Glutamatergic neuron (in vitro differentiated cells): ENCODE measurements at places on chromosomes 6 and 20. TPM values are rescaled to one million over a fixed set of nuclear protein-coding genes. Genes with fewer than 3 reads are reported as not detected.

DNA sequence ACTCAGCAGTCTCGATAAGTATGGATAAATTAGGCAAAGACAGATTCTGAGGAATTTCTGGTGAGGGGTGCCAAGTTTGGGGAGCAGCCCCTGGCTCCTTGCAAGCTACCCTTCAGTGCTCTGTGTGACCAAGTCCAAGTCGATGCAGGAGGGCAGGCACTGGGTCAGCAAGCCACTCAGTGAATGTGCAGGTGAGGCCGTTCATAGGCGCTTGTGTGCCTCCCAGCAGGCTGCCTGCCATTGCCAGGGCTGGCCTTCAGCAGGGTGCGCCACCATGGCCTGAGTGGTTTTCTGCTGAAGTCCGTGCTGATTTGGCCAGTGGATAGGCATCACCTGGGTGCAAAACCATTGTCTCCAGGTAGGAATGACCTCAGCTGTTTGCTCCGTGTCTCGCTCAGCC is 3.3 kb upstream of the GNRH2 start:
- peaks cover 14% of the 10 kb centered on the region for H3K4me1 ChIP-seq
- H3K4me3 ChIP-seq, result no peak overlapping the region
- peaks cover 8% of the 10 kb centered on the region for H3K27me3 ChIP-seq
- H3K27ac ChIP-seq, result no peak overlapping the region
- DNase-seq, result no peak

The NHLRC1 gene
- total RNA-seq, result 0.17 TPM

The UST gene
- 11.2 TPM for total RNA-seq

The BMP2 gene
- total RNA-seq, result 0.66 TPM

The IL17F gene
- total RNA-seq, result not detected
